SK-N-MC (cell line): ENCODE measurements at places on chromosomes 16 and 17.
A peak's percentile ranks its signal among the peaks of the same experiment; 100 is the strongest.

GRCh38 chr16:57801098-57801808 is 1.0 kb downstream of the KIFC3 start:
- no peak for DNase-seq

DNA sequence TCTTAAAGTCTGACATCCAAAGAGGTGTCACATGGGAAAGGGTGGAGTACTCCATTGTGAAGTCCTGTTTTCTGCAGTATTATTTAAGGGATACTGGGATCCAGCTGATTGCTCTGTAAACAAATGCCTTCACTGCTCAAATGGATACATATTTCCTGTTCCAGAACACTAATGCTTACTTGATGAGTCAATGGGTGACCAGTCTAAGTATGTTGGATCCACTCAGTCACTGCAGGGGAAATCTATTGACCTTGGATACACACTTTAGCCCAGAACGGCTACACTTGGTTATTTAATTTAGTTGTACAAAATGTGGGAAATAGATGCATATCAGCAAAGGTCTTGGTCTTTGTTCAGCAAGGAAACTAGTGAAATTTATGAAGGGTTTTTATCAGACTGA is 261.4 kb downstream of the MAP2K4 start:
- no peak for DNase-seq

GRCh38 chr16:59179446-59180082 is 445.4 kb upstream of the GOT2 start:
- DNase-seq: no peak

DNA sequence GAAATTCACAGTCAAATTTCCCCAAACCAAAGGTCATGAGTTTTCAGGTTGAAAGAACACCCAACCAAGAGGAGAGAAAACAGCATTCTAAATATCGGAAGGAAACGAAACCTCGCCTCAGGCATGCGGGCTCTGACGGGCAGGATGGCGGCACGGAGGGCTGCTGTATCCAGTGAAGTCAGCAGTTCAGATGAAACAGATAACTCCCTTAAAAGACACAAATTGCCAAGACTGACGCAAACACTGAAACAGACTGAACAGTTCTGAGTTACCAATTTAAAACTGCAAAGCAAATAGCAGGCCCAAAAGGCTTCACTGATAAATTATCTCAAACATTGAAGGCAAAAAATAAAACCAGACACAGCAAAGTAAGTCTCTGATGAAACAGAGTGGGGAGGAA is 20.6 kb upstream of the CDH15 start:
- DNase-seq: no peak

DNA sequence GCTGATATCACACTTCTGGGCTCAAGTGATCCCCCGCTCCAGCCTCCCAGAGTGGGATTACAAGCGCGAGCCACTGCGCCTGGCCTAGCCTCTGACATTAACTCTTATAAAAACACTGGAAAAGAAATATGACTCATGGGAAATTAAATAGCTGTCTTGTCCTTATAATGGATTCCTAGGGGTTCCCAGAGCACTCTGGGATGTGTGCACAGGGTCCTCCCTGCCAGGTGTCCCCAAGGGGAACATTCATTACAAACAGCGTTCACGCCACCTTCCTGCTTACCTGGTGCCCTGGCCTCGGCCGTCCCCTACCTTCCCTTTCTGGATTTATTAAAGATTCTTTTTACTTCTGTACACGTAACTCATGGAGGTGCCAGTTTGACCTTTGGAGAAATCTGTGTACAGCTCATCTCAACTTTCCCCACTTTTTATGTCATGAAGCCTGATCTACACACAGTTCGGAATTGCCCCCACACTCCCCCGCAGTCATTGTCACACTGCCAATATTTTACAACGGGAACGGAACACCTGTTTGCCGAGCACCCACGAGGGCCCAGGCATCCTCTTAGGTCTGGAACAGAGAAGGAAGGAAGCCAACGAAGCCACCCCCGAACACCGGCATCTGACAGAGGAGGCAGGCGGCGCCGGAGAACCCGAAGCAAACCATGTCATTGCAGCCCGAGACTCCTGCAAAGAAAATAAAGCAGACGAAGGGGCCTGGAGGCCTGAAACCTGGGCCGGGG is 39.7 kb upstream of the MEAK7 start:
- no peak for DNase-seq

- no peak for DNase-seq
These were observed 10.6 kb downstream of the ATP6V0D1 start for GRCh38 chr16:67470359-67470758.

GRCh38 chr17:67746704-67747571 is 29.2 kb downstream of the NOL11 start:
- DNase-seq: no peak

- DNase-seq: no peak
These were observed 39.2 kb upstream of the CCR7 start for GRCh38 chr17:40604327-40605080.

DNA sequence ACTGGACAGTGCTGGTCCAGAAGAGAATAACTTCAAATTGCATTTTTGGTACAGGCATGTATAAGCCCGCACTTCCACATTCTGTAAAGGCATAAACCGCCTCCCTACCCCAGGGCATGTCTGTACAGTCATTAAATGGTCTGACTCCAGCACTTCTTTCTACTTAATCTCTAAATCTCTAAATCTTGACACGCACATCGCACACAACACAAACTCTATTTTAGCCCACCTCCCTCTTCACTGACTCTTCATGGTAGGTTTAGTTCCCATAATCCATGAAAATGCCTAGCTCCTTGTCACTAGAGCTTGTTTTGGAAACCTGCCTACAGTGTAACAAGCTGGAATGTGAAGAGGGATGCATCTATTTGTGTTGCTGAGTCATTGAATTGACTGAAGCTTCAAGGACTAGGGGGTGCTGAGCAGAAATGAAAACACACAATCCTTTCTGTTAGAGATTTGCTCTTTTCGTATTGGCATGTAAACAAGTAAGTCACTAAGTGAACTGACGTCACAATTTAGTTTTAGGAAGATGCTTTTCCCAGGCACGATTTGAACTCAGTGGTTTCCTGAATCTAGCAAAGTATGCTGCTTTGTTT is 1.6 kb upstream of the DUSP14 start:
- peak; percentile 69 for DNase-seq

DNA sequence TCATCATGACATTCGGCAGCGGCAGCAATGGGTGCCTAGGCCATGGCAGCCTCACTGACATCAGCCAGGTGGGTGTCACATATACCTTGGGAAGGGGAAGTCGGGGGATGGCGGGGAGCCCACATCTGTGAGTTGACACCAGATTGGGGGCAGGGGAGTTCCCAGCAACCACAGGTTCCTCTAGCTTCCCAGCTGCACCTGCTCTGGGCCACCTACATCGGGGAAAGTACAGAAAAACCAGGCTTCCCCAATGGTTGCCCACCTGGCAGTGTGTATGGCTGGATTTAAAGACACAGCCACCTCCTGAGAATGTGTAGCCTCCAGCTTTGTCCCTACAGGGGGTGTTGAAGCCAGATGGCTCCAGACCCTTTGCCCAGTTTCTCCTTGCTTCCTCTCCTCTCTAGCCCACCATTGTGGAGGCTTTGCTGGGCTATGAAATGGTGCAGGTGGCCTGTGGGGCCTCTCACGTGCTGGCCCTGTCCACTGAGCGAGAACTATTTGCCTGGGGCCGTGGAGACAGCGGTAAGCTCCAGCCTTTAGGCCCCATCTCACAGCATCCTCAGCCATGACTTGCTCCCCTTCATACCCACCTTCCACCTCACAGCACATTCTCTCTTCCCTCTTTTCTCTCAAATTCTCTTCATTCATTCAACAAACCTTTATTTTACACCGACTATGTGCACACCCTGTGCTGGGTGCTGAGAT is 5.0 kb upstream of the TRAF4 start:
- no peak for DNase-seq
